ENCODE measurements at places on chromosomes 12 and 14.

GRCh38 chr14:21518725-21519124 is 7.4 kb downstream of the SALL2 start:
- DNase-seq = no peak

DNA sequence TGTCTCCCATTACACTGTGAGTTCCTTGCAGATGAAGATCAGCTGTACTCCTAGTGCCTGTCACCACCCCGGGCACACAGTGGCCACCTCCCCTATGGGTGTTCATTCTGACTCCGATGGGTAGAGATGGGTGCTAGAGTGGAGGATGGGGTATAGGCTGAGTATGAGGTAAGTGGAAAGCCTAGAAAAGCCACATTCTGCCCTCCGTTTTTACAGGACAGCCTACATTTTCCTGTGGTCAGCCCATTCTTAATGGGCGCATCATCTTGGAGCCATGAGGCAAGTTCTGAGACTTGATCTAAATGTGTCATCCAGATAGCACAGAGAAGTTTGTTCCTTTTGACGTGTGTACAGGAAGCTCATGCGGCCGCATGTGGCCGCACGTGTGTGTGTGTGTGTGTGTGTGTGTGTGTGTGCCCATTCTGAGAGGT is 166.7 kb upstream of the HIF1A start:
- no peak for DNase-seq

DNA sequence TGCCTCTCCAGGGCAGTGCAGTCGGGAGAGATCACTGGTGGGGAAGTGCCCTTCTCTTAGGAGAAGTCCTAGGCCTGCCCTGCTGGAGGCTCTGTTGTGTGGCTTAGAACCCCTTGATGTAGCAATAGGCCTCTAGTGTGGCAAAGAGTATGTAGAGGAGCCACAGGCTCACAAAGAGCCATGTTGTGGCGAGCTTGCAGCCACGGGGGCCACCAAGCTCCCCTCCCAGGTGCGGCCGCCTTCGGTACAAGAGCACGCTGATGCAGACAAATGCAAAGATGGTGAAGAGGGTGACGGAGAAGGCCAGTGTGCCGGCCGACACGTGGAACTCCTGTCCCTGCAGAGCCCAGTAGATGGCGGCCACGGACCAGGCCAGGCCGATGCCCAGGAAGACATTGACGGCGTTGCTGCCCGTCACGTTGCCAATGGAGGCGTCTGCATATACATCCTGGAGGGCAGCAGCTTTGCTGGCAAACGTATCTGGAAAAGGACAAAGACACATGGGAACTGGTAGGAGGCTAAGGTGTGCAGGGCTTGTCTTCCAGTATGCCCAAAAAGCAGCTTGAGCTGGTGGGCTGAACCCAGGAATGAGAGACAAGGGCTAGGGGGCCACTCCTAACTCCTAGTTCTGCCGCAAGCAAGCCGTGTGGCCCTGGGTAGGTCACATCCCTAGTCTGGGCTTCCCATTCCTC is 142.8 kb downstream of the SLC8A3 start:
- no peak for DNase-seq

DNA sequence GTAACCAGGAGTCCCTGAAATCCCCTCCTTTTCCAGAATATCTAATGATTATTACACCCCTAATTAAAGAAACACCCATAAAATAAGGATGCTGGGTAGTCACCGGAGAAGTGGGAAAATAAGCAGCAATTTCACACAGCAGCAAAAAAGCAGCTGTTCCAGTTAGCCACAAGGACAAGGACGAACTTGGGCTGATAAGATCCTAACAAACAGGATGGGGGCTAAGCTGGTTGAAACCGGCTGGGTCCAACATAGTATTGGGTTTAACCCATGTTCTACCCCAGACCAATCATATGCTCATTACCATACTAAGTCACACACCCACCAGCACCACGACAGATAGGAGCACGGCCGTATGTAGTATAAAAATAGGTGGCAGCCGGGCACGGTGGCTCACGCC is 100.7 kb downstream of the RPL10L start:
- no peak for DNase-seq

GRCh38 chr12:113161415-113162016 is 12.0 kb downstream of the CFAP73 start:
- DNase-seq = no peak

- DNase-seq = peak; percentile 39
Measured at GRCh38 chr12:109020796-109021380, at the start of gene SVOP. TSS of gene SVOP (minus strand) at chr12:109021068. CDS start at chr12:109020868, 200 bp downstream.

- no peak for DNase-seq
Measured at GRCh38 chr12:22598763-22599161, 26.2 kb upstream of the ETNK1 start.

DNA sequence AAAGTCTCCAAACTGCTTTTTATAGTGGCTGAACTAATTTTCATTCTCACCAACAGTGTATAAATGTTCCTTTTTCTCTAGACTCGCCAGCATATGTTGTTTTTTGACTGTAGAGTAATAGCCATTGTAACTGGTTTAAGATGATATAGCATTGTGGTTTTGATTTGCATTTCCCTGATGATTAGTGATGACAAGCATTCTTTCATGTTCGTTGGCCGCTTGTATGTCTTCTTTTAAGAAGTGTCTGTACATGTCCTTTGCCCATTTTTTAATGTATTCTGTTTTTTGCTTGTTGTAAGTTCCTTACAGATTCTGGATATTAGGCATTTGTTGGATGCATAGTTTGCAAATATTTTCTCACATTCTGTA is 404.9 kb downstream of the FLRT2 start:
- DNase-seq = no peak

- DNase-seq = no peak
Measured at GRCh38 chr12:117359029-117359845, 2.2 kb downstream of the NOS1 start.

DNA sequence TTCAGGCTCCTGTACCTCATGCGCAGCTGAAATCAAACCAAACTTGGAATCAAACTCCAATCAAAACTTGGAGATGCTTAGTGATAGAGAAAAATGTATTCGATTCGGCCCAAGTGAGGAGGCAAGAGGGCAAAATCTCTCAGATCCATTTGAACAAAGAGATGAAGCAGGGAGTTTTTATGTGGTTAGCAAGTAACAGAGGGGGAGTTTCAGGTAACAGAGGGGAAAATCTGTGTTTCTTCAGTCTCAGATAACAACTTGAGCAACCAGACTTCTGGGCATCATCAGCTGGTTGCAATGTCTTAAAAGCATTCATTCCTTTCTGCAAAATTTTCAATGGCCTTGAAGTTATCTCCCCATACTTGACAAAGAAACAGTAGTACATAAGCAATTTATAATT is 245.1 kb upstream of the AVPR1A start:
- no peak for DNase-seq

DNA sequence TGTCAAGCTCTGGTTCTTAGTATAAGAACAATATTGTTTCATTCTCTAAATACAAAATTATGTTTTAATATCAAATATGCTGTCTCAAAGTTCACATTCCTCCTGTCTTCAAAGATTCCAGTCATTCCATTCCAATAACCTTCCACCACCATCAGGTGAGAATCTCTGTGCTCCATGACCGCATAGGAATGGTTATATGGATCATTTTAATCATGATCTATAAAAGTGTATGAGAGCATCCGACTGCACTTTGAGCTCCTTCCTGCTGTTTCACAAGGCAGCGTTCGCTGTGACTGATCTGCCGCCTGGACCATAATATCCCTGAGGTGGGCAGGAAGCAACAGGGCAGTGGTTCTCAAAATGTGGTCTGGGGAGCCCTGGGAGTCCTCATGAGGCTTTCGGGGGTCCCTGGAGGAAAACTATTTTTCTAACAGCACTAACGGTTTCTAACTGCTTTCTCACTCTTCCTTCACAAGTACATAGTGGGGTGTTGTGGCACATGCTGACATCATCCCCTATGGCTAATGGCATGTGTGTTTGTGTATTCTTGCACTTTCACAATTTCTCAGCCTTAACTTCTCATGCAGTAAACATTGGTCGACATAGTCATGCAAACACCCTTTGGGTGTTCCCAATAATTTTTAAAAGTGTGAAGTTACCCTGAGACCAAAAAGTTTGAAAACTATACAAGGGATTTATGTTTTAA is 137.4 kb downstream of the ANO2 start:
- no peak for DNase-seq

DNA sequence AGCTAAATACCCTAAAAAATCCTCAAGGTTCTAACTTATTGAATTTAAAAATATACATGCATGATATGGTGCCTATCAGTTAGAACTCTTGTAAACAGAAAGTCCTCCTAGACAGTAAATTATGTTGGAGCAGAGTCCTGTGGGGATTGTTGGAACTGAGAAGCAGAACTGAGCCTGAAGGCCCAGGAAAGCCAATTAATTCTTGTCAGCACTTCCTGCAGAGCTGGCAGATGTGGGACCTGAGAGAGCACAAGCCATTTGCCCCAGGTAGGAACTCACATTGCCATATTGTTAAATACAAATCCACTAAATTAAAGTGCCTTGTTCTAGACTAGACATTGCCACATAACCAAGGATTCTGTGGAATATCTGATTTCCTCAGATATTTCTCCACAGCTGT is 117.1 kb downstream of the RTN1 start:
- no peak for DNase-seq

- DNase-seq = no peak
Measured at GRCh38 chr14:95326987-95327386, 7.3 kb upstream of the CLMN start.

- peak; percentile 35 for DNase-seq
Measured at GRCh38 chr12:7060353-7060954, at the start of gene C1S. TSS of gene C1S (plus strand) at chr12:7060718. CDS start at chr12:7061913, 1,195 bp downstream.

DNA sequence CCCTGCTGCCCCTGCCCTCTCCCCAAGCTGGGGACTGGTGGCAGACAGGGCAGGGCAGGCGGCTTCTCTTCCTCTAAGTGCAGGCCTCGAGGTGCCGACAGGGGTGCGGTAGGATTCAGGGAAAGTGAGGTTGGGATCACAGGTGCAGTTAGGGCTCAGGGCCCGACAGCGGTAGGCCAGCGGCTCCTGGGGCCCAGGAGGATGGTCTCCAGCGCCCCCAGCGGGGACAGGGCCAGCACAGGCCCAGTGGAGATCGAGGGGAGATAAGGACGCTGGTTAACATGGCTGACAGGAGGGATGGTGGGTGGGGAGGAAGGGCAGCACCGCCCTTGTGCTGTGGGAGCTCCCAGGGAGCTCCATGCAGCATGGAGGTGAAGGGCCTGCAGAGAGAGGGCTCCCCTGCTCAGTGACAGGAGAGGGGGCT is 935 bp upstream of the CRIP1 start:
- no peak for DNase-seq

DNA sequence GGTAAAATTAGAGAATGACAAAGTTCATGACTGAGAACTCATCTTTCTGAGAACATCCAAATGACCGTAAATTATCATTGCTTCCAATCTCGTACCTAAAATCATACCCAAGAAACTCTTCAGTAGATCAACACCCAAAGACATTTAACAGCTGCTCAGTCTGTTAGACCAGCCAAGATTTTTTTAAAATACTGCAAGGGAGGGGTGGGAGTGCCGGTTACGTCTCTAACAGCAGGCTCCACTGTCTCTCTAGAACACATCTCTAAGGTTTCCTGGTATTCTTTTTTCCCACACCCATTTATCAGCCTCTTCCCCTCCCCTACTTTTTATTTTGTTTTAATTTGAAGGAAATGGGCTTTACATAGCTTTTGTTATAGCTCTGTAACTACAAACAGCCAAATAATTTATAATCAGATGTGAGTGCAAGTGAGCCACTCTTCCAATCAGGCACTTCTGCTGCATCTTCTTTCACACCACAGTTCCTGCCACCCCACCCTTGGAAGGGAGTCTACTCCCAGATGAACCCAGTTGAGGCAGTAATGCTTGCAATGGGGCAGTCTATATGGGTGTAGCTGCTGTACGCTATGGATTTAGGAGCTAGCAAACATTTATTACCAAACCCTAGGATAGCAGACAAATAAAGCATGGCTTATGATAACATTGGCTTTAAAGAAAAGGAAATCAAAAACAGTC is 21.9 kb downstream of the PTPRB start:
- DNase-seq = no peak
